CD4-positive, alpha-beta T cell treated with Interleukin-21 for 1 hour (primary cell): ENCODE measurements at places on chromosomes 3 and 15.

- DNase-seq = no peak
Observed at GRCh38 chr3:142595581-142595950, 627 bp upstream of the PLS1 start.

- no peak for DNase-seq
Observed at GRCh38 chr3:32822609-32823498, 5.1 kb downstream of the TRIM71 start.

DNA sequence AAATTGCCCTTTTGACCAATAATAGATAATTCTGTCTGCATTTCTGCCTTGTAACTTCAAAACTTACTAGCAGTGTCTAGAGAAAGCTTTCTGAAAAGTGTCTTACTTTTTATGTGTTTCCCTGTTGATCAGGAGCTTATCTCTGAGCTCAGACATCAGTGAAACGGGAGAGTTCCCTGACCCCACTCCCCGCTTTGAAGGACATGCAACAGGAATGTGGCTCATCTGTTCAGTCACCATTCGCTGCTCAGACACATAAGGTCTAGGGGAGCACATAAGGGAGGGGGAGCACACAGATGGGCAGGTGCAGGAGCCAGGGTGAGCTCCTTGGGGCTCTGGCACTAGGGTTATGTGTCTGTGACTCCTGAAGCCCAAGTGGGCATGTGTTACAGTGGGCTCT, 205.0 kb downstream of the FEZF2 start:
- no peak for DNase-seq

GRCh38 chr3:99845331-99845730, 27.7 kb downstream of the CMSS1 start:
- DNase-seq = no peak

GRCh38 chr3:140470211-140470610, 207.7 kb upstream of the TRIM42 start:
- no peak for DNase-seq

- DNase-seq = no peak
Observed at GRCh38 chr3:114481113-114481512, 187.3 kb downstream of the TIGIT start.

- no peak for DNase-seq
Observed at GRCh38 chr15:38622908-38623307, 58.3 kb upstream of the RASGRP1 start.

- DNase-seq = no peak
Observed at GRCh38 chr15:84811828-84812227, 5.3 kb upstream of the ALPK3 start.

DNA sequence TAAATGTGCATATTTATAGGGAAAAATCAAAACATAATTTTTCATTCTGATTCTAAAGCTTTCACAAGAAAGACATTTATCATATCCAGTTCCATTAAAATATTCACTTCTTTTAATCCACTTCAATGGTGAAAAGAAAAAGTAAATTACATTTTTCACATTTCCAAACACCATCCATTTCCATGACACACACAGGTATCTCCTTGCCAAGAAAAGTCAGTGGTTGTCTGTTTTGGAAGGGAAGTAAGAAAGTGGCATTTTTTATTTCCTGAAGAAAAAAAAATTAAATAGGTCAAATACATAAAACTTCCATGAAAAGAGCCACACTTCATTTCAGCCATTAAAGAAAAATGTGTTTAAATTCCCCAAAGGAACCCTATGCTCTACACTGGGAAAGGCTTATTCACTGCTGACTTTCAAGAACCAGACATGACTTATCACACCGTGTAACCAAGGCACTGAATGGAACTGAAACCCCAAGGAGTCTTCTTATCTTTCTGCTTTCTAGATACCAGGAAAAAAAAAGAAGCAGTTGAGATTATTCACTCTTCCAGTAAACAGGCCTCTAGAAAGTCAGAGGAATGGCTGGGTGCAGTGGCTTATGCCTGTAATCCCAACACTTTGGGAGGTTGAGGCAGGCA, 44.5 kb downstream of the OSBPL10 start:
- no peak for DNase-seq

- DNase-seq = no peak
Observed at GRCh38 chr15:81941479-81941878, 104.3 kb downstream of the MEX3B start.

DNA sequence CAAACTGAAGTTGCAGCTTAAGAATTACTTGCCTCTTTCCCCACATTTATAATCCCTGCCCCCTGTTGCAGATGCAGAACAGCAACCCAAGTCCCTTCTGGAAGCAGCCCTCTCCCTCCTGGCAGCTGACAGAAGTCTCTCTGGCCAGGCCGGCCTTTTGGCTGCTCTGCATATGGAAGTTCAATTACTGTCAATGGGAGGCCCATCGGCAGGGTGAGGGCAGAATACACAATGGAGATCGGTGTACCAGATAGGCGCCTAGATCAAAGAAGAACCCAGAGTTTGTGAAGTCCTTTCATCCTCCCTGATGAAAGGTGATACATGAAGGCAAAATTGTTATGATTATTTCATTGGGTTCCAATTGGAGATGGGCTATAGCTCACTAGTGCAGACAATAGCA, 327.9 kb upstream of the CTNNB1 start:
- no peak for DNase-seq

DNA sequence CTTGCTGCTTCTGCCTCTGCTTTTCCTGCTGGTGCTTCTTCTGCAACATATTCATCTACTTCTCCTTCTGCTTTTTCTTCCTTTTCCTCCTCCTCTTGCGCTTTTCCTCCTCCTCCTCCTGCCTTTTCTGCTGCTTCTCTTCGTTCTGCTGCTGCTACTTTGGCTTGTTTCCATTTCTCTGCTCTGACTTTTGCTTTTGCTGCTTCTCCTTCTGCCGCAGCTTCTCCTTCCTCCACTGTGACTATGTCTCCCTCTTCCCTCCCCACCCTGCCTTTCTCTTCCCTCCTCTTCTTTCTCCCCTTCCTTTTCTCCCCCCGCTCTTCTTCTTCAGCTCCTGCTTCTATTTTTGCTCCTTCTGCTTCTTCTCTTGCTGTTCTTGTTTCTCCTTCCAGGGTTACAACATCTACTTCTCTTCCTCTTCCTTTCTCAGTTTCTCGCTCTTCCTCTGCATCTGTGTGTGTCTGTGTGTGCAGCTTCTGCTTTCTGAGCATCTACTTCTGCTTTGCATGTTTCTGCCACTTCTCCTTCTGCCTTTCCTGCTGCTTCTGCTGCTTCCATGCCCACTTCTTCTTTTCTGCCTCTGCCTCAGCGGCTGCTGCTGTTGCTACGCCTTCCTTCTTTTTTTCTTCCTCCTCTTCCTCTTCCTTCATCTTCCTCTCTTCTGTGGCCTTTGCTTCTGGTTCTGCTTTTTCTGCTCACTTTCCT, 51.4 kb downstream of the FAM43A start:
- DNase-seq = peak; percentile 20

DNA sequence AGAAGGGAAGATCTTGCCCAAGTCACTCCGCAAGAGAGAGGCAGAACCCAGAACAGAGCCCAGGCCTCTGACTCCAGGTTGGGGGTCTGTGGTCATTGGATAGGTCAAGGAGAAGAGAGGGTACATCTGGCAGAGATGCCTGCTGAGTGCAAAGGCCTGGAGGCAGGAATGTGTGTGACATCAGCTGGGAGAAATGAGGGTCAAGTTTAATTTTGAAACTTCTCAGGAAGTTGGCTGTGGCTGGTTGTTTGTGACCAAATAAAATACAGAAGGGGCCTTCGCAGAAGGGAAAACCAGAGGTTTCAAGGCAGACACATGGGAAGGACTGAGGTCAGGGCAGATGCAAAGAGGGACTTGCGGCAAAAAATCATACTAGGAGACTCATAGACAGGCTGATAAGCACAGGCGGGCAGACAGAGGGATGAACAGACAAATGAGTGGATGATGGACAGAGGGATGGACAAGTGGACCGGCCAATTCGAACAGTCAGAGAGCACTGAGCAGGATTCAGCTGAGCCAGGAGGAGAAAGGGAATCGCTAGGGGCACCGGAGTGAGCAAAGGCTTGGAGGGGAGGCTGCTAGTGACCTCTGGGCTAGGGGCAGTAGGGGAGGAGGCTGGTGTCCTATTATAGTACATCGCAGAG, 28.8 kb upstream of the CACNA2D2 start:
- no peak for DNase-seq

GRCh38 chr3:44992555-44993470, 16.8 kb downstream of the EXOSC7 start:
- peak; percentile 28 for DNase-seq

DNA sequence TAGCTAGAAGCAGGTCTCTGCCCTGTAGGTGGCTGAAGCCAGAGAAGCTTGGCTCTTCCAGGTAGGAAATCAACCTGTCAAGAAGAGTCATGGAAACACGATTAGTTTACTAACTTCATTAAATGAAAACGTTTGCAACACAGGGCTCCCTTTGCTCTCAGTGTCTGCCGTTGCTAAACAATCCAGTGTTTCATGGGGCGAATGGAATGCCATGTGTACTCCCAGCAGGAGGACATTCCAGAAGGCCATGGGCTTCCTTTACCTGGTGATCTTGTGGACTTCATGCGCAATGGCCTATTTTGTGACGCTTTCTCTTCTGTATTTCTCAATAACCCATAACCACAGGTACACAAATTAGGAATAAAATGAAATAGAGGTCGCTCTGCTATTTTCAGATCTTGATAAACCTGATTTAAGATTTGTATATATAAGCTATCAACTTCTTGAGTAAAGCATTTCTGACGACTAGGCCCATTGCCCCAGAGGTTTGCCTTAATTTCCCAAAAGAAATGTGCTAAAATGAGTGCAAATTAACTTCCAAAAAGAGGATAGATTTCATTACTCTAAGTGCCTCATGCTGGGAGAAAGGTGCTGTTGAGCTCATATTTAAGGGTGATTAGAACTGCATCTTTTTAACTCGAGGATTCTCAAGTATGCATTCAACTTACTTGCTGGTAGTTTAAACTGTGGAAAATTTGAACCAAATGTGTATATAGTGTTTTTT, 171.0 kb downstream of the EPHA3 start:
- no peak for DNase-seq

- DNase-seq = no peak
Observed at GRCh38 chr3:25834346-25834745, 44.5 kb downstream of the OXSM start.

- DNase-seq = no peak
Observed at GRCh38 chr15:43529587-43530345, 12.4 kb downstream of the MAP1A start.

GRCh38 chr15:90851940-90852339, 16.4 kb upstream of the FURIN start:
- no peak for DNase-seq

DNA sequence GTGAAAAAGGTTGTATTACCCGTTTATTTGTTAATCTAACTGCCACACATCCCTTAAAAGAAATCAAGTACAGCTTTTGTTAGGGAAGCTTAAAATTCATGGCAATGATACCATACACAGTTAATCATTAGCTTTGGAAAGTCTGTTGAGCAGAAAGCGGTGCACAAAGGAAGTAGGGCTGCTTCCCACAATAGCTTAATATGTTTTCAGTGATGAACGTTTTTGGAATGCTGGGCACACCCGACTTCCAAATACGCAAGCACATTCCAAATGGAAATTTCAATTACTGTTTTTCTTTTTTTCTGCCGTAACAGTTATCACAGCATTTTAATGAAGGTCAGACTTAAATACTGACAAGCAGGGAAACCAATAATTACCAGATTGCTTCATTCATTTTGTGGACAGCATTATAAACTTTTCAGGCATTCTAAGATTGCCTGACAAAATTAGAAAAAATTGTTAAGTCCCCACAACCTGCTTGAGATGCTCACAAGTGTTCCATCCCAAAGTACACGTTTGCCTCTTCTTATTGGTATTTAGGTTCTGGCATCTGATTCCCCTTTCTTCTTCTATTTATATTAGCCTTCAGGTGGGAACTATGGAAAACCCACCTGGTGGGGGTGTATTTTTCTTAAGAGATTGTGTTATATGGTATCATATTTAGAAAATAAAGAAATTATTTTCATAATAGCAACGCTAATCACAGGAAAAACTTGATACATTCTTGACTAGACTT, 1.1 kb upstream of the ECT2 start:
- DNase-seq = no peak

- DNase-seq = no peak
Observed at GRCh38 chr3:160544844-160545503, 20.4 kb downstream of the KPNA4 start.

GRCh38 chr15:72227720-72228119, 3.3 kb downstream of the PKM start:
- peak; percentile 22 for DNase-seq

DNA sequence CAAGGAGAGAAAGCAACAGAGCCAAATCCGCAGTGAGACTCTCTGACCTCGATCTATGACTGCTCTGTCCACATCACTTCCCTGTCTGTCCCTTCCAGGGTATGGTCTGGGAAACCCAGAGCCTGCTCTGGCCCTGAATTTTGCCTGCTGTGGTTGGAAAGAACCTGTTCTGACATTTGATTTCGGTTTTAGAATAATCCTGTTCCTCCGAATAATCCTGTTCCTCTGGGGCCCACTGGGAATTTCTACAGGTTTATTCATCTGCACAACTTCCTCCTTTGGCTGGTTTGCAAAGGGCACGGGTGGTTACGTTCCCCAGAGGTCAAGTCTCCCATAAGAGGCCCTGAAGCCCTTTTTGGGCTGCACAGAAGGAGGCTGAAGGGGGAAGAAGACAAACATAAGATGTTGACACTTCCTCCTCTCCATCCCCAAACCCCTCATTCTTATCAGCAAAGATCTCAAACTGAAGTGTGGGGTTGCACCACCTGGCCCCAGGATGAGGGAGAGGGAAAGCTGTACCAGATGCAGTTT, 10.6 kb downstream of the LAMP3 start:
- no peak for DNase-seq

DNA sequence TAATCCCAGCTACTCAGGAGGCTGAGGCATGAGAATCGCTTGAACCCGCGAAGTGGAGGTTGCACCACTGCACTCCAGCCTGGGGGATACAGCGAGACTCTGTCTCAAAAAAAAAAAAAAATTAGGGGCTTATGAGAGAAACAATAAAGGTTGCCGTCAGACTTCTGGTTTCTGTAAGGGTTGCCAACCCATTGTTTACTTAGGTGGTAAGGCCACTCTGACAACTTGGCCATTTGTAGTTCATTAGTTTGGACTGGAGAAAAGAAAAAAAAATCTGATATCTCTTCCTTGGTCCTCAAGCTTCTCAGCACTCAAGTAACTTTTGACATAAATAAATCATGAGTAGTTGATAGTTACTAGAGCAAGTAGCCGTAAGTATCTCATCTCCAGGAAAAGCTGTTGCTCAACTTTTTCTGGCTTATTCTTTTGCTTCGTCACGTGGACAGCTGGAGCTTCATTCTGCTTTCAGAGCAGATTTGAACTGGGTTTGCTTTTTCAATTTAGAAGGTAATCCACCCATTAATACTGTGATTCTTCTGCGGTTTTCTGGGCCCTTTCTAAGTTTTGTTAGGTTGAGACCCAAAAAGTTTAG, 9.4 kb downstream of the SNX1 start:
- DNase-seq = no peak

GRCh38 chr3:15659254-15659975, 57.9 kb downstream of the BTD start:
- no peak for DNase-seq

DNA sequence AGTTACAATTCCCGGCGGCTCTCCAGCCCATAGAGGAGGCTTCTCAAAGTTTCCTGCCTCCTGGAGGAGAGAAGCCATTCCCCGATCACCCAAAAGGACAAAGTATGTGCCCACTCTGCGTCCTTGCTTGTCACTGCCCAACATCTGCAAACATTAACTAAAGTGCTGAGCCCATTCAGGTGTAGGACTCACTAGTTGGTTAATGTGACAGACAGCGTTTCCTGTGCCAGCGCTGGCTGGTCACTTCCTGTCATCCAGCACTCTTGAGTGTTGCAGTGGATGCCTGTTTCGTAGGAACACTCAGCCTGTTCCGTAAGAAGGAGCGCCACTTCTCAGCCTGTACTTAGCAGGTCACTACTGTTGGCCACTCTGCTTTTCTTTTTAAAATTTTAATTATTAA, 100.3 kb downstream of the APBA2 start:
- peak; percentile 42 for DNase-seq
